Smooth muscle cell of trachea (primary cell): ENCODE measurements at places on chromosomes 5 and 9. TPM values are rescaled to one million over a fixed set of nuclear protein-coding genes. Genes with fewer than 3 reads are reported as not detected.

FGF10 gene
- 1.7 and 7.3 TPM in 2 replicates for total RNA-seq

ADRB2 gene
- 1.3 and 2.2 TPM in 2 replicates for total RNA-seq

POU5F2 gene
- 0.99 and 1.9 TPM in 2 replicates for total RNA-seq

NIPAL4 gene
- total RNA-seq: under 0.01 TPM in 1 of 2 replicates, not detected in the other

SCGB3A2 gene
- not detected in 2 replicates for total RNA-seq

RGS7BP gene
- total RNA-seq: not detected in 2 replicates

NR6A1 gene
- 0.44 and 0.66 TPM in 2 replicates for total RNA-seq

ARHGAP26 gene
- 5.2 and 12.1 TPM in 2 replicates for total RNA-seq

PHYHD1 gene
- total RNA-seq: 16.1 and 18.7 TPM in 2 replicates

FNBP1 gene
- 30.5 and 36.9 TPM in 2 replicates for total RNA-seq

IL5 gene
- total RNA-seq: not detected in 2 replicates

SLC1A1 gene
- 7.7 and 12.9 TPM in 2 replicates for total RNA-seq

CYLC2 gene
- not detected in 2 replicates for total RNA-seq

CCDC192 gene
- not detected in 2 replicates for total RNA-seq

TSSK1B gene
- 0.15 and 0.50 TPM in 2 replicates for total RNA-seq

RNF208 gene
- 0.15 and 0.50 TPM in 2 replicates for total RNA-seq

PRUNE2 gene
- total RNA-seq: 10.6 and 11.4 TPM in 2 replicates
